Right hindlimb (tissue), 1 donor: ENCODE measurements at places on chromosomes 1 and 21.

DNA sequence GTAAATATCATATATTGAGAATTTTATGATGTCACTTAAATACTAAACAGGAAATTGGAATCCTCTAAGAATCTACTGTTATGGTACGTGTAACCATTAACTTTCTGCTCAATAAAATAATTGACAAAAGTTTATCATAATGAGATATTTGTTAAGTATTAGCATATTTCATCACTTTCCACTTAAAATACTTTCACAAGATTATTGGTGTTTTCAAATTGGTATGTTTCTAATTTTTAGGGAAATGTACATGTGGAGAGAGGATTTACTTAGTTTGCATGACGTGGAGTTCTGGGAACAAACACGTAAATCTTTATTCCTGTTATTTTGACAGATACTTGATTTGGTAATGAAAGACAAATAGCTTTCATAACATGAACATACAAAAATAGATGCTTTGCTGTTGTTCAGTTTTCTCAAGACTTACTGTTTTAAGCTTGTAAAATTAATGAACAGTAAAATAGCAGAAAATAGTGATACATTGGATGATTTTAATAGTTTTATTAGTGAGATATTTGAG lies 1.6 kb downstream of the SRSF11 start:
- no peak for DNase-seq

GRCh38 chr1:162660574-162660973 lies 28.3 kb downstream of the DDR2 start:
- no peak for DNase-seq

DNA sequence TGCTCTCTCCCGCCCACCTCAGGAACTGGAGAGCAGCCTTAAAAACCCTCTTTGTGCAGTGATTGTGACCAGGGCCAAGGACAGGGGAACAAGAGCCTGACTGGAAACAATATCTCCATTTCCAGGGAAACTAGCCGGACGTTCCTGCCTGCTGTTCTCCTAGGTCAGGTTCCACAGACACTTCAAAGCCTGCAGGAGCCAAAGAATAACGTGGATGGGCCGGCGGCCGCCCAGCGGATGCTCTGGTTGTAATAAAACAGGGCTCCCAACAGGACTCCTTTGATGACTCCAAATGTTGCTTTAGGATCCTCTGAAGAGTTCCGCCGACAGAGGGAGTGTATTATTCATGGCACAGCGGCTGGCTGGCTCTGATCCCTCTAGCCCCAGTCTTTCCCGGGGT lies 162.2 kb downstream of the PLXNA2 start:
- peak; percentile 42 for DNase-seq

GRCh38 chr1:232715154-232715553 lies 85.2 kb upstream of the SIPA1L2 start:
- no peak for DNase-seq

DNA sequence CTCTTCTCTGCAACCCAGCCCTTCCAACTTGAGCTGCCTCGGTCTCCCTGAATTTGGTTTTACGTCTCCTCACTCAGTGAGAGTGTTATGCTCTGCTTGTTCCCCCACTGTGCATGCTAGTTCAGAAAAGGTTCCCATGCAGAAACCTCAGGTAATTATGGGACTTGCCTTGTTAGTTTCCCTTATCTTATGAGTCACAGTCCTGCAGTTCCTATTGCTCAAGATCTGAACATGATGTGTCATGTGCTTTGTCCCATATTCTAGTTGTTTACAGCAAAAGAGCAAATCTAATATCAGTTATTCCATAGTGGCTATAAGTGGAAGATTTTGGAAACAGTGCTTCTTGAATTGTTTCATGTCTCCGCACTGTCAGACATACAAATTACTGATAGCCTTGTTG lies 74.4 kb downstream of the DUSP10 start:
- no peak for DNase-seq

- no peak for DNase-seq
Measured at GRCh38 chr1:37100310-37100709, 66.0 kb upstream of the GRIK3 start.

DNA sequence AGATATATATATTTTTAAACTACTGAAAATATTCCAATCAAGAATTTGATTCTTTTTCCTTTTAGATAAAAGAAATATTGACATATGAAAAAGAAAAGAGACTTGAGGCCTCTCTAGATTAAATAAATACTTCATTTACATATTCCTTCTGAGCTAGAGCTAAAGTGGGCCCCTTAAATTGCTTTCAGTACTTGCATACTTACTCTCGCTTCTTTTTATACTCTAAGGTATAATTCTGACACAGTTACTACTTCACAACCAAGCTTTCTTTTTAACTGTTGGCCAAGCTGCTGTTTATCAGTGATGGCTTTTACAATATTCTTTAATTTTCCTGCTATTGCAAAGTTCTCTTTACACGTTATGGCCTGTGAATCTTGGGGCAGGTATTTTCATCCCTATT lies 24.6 kb downstream of the EXTL2 start:
- no peak for DNase-seq

DNA sequence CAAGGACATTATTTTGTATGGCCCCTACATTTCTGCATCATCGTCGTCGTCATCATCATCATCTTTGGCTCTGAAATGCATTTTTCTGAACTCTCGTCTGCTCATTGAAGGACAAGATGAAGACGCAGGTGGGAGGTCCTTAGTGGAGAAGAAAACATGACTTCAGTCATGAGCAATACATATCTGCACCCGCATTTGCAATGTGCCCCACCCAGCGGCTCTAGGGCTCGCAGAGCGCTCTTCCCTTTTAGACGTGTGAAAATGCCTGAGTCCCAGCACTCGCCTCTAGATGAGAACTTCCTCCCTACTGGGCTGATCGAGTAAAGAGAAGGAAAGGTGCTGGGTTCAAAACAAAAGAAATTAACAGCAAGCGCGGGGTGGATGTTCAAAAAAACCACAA lies 10.1 kb downstream of the C1orf174 start:
- DNase-seq, result no peak

DNA sequence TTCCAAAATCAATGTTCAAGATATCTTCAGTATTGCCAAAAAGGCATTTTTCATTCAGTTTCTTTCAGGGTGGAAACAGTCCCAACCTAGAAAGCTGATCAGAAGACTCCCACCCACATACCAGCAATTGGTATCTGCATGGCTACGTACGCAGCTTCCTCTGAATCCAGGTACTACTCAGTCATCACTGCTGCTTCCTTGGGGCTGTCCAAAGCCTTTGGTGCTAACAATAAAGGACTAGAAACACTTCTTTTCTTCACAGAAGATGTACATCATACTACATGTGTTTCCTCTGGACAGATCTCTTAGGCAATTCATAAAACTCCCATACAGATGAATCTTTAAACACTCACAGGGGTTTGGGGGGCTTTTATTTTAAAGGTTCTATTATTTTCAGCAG lies 29.8 kb downstream of the VPS26C start:
- DNase-seq, result no peak

DNA sequence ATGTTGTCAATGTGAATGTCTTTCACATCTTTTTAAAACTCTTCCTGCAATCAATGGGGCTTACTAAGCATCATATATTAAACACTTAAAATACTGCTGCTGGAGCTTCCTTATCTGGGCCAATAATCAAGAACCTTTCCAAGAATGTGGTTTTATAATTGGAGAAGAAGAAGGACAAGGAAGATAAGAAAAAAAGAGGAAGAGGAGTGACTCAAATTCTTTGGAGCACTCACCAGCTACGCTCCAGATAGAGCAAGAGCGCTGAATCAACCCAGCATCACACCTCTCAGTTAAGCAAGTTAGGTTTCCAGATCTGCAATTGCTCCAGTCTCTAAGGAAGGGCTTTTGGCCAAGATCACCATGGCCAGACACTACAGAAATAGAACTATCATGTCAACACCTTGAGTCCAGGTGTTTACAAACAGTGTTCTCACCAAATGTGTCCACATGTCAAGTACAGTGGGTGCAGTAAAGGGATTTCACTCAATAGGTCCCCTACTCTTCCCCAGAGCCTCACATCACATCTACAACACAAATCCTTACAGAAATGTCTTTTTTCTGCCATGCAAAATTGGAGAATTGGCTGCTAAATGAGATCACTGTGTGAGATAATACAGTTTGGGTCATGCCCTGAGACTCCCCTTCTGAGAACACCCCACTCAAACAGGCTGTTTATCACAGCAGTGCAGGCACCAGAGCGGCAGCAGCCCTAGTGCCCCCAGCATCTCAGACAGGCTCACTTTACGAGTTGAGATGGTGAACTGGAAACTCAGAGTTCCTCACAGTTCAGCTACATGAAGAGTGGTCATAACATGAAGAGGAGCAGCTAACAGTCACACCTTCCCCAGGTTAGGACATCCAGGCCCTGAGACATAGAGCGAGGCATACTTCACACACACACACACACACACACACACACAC lies 1.7 kb upstream of the SPRR2B start:
- no peak for DNase-seq

DNA sequence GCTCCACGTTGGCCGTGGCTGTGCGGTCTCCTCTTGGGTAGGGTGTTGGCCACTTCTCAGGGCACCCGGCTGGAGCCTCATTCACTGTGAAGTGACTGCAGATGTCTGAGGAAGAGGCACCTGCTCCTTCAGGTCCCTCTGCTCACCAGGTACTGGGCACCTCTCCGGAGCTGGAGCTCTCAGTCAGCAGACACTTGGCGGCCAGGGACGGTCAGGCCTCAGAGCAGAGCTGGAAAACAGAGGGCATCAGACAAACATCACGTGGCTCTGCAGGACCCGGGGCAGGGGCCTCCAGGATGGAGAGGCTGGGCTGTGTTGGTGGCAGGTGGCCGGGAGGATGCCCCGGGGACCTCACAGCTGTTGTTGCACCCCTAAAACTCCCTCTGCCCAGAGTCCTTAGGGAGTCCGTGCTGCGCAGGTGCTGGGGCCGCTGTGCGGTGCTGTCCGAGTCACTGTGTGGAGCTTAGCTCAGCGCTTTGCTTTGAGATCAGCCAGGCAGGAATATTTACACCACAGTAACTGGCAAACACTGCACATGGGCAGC lies 59.7 kb downstream of the SLX9 start:
- peak; percentile 18 for DNase-seq

- DNase-seq, result no peak
Measured at GRCh38 chr1:100353988-100354387, 1.7 kb downstream of the CDC14A start.

GRCh38 chr21:26138615-26139257 lies 31.8 kb downstream of the APP start:
- DNase-seq, result no peak

- DNase-seq, result no peak
Measured at GRCh38 chr1:145942405-145942804, 15.1 kb upstream of the RBM8A start.

GRCh38 chr1:202762019-202762418 lies 46.2 kb downstream of the KDM5B start:
- DNase-seq, result no peak

DNA sequence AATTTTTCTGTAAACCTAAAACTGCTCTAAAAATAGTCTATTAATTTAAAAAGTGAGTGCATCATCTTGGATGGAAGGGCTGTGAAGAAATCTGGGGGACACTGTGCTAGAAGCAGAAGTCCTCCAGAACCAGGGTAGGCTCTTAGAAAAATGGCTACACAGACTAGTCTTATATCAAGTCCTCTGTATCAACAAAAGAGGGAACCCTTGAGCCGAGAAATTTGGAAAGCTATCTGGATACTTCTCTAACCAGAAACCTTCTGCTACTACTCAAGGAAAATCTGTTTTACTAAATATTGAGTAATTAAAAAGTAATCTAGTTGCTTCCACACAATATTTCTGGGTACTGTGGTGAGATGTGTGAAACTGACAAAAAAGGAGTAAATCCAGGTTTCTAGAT lies 92.1 kb downstream of the WDR3 start:
- DNase-seq, result no peak

DNA sequence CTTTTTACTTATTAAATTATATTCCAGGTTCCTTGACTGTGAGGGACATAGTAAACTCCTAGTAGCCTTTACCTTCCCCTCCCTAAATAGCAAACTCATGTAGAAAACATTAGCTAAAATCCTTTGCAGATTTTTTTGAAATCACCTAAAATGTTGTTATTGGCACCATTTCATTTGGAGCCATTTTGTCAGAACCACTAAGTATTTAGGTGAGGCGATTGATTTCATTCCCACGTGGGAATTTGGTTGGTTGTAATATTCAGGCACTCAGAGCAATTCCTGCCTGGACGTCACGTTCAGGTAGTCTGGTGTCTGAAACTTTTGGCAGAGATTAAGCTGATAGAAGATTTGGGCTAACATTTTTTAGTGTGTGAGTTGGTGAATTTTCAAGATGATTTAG lies 84.3 kb downstream of the CAMTA1 start:
- DNase-seq, result no peak

DNA sequence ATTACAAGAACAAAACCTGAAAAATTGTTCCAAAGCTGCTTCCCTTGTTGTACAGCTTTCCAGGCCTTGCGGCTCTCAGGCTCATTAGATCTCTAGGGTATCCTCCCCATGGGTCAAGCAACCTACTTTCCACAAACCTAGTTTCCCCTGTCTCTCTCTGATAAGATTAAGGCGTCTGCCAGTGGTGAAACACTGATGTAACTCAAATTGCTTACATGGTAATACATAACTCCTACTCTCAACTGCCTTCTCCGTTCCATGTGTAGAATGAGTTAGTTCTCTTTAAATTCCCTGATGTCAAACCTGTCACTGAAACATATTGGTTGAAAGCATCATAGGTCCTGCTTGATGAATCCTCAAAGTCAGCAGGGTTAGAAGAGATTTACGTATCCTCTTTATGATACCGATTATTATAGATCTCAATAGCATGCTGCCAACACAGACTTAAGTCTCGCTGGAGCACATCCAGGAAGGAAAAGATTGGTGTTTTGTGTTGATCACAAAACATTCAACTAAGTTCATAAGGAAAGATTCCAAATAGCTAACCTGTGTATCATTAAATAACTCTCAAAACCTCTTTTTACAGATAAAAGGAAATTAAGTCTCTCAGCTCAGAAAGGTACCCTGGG lies 10.6 kb downstream of the PPP1R15B start:
- no peak for DNase-seq

GRCh38 chr21:46421756-46422555 lies 36.7 kb upstream of the DIP2A start:
- DNase-seq, result no peak

DNA sequence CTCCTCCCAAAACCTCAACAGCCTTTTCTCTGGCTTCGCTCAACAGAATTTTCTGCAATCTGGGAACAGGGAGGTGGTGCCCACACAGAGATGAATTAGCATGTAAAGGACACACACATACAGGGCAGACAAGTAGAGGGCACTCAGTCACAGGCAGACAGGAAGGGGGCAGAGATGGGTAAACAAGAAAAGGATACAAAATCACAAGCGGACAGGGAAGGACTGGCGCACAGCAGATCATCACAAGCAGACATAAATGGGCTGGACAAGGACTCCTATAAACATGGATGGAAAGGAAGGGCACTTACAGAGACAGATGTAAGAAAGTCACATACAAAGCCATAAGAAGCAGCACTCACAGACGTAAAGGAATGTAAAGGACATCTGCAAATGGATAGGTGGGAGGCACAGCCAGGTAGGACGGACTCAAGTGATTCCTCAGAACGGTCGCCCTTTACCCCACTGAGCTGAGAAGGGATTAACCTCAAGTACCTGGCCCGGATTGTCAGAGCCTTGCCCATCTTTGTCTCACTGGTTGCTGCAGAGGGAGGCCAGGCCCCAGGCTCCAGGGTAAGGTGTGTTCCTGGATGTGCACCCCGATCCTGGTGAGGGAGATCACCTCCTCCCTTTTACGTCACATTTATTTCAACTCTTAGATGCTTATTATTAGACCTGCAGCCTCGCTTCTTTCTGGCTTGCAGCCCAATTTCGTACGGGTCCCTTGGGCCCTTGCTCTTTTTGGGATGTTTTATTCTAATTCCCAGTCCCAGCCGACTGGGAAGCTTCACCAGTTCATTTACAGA lies 836 bp upstream of the PRCC start:
- DNase-seq, result no peak
